ENCODE measurements at places on chromosomes 2 and 18.

DNA sequence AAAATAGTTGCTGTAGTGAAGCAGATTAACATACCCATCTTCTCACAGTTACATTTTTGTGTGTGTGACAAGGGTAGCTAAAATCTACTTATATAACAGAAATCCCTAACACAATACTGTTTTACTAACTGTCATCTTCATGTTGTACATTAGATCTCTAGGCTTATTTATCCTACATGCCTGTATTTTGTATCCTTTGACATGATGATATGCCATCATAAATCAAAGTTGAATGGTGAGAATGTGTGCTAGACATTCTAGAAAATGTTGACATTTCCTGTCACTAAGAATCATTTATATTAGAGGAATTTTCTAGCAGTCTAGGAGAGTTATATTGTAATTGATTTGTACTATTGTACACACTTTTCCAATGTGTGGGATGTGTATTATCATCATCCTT lies 21.5 kb upstream of the CALCRL start:
- no peak for DNase-seq

DNA sequence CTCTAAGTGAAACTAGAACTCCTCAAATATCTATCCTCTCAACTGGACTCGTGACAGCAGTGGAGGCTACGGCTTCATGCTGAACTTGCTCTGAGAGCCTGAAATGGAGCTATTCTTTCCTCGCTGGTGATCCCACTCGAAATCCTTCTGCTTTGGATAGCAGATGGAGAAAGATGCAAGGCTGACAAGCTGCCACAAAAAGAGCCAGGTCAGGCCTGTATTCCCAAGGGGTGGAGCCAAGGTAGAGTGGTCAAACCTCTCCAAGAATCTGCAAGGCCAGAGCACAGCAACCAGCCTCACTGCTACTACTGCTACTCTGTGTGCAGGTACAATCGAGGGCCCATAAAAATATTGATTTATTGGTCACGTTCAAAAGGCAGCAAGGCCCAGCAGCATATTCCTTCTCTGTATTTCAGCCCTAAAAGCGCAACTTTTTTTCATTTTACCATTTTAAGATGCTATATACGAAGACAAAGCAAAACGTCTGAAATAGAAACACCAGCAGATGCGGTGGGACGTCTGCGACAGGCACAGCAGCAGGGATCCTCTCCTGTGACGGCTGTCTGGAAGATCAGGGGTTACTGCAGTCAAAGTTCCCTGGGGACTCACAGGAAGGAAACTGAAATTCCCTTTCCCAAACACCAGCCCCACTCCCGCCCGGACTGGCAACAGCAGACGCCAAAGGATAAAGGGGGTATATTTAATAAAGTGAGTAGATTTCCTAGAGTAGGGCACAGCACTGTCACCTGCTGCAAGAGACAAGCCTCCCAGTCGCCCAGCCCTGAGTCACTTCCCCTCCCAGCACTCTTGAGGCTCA lies 2.4 kb downstream of the SPRED2 start:
- DNase-seq: no peak

GRCh38 chr2:88058191-88058590 lies 2.6 kb upstream of the KRCC1 start:
- DNase-seq: no peak

DNA sequence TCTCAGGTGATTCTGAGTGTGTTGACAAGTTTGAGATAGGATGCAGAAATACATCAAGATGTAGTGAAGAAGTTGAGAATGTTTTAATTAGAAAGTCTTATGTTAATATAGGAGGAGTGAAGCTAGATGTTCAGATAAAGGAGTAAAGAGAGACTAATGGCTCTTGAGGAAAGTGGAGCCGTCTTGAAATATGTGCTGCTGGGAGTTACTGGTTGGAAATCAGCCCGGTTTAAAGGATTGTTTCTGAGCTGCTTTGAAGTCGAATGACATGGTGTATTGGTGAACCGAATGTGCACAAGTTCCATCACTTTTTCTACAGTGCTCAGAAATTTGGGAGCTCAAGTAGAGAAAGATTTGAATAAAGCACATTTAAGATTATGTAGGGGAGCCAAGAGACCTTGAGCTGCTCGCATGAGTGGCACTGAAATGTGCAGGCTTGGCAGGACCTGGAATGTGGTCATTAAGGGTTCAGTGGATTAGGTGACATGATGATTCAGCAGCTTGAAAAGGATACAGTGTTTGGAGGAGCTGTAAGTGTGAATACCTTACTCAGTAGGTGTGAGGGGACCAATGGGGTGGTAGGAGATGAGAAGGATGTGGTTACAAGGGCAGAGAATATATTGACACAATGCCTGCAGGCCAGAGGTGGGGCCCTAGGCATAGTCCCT lies 68.6 kb downstream of the CAB39 start:
- no peak for DNase-seq

- DNase-seq: no peak
Measured at GRCh38 chr2:12341920-12342319, 374.8 kb upstream of the TRIB2 start.

DNA sequence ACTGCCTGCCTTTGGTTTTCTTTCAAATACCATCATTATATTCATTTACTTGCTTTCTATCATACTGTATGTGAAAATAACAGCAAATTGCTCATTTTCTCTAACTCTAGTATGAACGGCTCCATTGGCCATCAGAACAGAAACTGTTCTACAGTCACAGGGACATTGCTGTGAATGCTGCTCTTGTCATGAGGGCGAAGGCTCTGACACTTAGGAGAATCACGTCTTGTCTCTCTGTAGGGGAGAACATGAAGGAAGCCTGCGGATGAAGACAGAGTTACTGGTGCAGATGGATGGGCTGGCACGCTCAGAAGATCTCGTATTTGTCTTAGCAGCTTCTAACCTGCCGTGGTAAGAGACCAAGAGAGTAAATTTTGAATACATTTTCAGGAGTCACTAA lies 41.7 kb upstream of the ELOA2 start:
- no peak for DNase-seq

GRCh38 chr2:66805016-66805865 lies 370.3 kb downstream of the MEIS1 start:
- no peak for DNase-seq

Data from NCI-H2107 (cell line).